Stimulated activated CD8-positive, alpha-beta memory T cell treated with anti-CD3 and anti-CD28 coated beads, Interleukin-7, amount 100 ng/mL, for 1 hour (primary cell): ENCODE measurements at places on chromosomes 1 and 21.

GRCh38 chr1:160416369-160416768 is 16.0 kb downstream of the VANGL2 start:
- no peak for DNase-seq

- DNase-seq = no peak
Observed at GRCh38 chr1:170619241-170620028, 44.5 kb upstream of the PRRX1 start.

DNA sequence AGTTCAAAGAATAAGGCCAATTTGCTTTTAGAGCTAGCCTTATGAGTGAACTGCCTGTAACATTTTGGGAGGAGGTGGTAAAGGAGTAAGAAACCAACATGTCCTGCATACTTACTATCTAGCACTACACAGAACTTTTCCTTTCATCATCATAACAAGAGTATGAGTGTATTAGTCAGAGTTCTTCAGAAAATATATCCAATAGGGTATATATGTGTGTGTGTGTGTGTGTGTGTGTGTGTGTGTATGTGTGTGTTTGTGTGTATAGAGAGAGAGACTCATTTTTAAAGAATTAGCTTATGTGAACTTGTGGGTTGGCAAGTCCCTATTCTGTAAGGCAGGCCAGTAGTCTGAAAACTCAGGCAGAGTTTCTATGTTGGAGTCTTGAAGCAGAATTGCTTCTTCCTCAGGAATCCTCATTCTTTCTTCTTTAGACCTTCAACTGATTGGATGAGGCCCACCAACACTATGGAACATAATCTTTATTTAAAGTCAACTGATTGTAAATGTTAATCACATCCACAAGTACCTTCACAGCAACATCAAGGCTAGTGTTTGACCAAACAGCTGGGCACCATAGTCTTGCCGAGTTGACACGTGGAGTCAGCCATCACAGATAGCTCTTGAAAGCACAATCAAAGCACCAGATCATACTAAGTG is 121.9 kb downstream of the CYYR1 start:
- no peak for DNase-seq

DNA sequence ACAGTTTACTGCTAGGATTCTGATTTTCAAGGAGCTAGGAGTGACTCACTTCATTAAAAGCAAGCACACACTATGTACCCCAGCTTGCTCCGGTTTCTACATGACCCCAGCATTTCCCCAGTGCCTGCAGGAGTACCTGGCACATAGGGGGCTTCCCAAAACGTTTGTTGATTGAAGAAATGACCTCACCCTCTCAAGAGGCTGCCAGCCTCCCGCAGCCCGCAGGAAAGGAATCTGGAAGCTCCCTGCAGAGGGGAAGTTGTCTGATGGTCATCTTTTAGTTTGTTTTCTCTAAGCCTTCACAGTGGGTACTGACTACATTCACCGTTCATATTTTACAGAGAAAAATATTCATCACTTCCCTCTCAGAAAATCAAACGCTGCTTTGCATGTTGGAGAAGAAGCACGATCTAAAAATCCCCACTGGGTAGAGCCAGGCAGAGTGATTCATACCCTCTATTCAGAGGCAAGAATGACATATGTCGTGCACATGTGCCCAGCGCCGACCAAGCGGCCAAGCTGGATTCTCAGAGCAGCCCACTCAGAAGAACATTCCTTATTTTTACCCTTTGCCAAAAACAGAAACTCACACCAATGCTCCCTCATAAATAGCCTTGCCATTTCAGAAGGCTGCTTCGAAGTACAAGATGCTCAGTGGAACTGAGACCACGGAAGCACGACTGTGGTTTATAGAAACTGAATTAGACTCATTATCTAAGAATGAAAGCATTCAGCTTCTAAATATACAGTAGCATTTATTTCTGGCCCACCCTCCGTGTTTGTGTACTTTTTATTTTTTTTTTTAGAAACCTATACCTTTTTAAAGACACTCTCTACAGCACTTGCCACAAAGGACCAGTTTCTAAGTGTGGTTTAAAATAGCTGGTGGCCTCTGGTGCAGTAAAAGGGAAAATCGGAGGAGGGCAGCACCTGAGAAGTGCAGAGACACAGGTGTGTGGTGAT is 143.2 kb downstream of the MIS18A start:
- DNase-seq = no peak
